Activated CD4-positive, alpha-beta T cell treated with anti-CD3 and anti-CD28 coated beads for 24 hours (primary cell): ENCODE measurements at places on chromosomes 2 and 18.

- DNase-seq = no peak
Measured at GRCh38 chr2:128454980-128455720, 136.5 kb upstream of the HS6ST1 start.

DNA sequence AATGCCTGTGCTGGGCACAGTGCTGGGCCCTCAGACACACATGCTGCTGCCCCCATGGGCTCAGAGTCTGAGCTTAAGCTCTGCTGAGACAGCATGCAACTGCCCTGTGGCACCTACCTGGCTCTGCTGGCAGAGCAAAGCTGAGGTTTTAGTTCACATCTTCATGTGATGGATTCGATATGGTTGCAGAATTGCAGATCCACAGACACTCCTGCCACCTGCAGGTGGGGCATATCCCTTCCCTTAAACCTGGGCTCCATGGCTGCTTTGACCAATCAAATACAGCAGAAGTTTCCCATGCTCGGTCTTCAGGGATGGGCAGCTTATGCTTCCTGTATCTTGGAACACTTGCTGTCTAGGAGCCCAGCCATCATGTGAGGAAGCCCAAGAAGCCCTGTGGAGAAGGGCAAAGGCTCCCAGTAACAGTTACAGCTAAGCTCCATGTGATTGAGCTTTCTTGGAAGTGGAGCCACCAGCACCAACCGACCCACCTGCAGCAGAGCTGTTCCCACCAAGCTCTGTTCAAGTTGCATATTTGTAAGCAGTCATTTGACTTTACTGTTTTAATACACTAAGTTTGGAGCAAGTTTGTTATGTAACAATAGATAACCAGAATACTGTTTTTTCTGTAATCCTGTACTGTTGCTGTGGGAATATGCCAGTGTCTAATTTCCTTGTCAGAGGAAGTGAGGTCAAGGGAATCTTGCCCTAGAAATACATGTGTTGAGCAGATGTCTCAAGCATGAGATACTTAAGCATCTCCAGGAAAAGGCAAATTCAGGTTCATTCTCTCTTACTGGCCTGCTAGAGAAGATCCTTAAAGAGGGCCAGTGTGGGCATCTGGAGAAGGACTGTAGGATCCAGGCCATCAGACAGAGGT is 79.3 kb downstream of the SH3RF3 start:
- no peak for DNase-seq

DNA sequence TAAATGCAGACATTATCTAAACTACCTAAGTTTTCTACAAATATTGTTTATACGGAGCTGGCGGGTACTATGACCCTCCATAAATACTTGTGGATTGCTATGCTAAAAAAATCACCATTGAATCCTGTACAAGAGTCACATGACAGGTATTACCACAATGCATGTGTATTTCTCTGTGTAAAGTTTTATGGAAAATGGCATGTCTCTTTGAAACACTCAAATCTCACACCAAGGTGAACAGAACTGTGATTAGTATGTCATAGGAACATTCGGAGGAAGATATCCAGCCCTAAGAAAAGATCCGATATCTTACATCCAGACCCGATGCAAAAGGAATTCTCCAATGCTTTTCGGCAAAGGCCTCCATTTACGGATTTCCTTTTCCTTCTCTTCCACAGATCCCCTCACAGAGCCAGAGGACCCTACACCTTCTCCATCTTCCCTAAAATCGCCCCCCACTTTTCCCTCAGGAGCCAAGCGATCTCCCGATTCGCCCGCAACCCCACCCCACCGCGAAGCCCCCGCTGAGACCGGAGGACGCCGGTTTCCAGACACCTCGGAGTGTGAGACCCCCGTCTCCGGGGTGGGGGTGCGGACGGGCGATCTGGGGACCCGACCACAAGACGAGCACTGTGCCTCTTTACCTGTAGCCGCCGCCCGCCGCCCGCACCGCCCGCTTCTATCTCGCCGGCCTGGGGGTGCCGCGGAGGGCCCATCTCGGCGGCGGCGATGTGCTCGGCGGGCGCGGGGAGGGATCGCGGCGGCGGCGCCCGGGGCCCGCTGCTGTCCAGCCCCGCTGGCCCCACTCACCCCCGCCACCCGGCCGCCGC is 1.2 kb downstream of the SAP130 start:
- no peak for DNase-seq

DNA sequence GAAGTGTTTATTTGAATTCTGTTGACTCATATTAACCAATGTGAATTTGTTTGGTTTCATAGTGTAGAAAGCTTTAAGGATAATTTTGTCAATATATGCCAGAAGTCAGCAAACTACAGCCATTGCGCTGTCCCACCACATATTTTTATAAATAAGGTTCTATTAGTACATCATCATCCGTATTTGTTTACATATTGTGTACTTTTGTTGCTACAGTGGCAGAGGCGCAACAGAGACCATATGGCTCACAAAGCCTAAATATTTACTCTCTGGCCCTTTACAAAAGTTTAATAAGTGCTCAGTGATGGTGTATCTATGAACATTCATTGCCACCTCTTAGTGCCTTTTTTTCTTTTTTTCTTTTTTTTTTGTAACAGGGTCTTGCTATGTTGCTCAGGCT is 6.4 kb downstream of the ERLEC1 start:
- DNase-seq = no peak

GRCh38 chr2:64859312-64860212 is 129.6 kb upstream of the SLC1A4 start:
- no peak for DNase-seq
